ENCODE measurements at places on chromosomes 6 and 20.

DNA sequence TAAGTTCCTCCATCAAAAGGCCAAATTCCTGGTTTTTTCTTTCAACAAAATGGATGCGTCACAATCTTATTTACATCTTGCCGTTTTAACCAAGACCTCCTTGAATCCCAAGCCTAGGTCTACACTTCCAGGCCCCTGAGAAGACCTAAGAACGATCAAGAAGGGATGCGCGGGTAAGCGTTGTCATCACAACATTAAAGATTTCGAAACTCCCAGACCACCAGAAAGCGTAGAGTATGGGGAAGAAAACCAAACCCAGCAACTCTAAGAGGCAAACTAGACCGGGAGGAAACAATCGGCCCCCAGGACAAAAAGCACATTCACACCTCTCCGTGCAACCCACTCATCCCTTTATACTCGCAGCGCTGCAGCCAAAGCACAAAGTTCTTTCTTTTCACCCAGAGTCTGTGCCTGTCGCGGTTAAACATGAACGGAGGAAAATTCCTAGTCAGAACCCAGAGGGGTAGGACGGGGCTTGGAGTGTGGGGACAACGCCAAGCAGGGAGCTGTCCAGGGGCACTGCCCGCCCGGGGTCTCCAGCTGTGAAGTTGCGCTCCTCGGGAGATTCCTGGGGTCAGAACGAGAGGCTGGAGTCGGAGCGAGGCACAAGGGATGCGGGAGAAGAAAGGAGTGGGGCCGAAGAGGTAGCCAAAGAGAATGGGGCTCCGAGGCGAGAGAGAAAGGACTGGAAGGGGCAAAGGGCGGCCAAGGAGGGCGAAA is 725 bp downstream of the OSER1 start:
- peak; percentile 28 for DNase-seq

- no peak for DNase-seq
Observed at GRCh38 chr6:148157841-148158240, 184.8 kb upstream of the SASH1 start.

DNA sequence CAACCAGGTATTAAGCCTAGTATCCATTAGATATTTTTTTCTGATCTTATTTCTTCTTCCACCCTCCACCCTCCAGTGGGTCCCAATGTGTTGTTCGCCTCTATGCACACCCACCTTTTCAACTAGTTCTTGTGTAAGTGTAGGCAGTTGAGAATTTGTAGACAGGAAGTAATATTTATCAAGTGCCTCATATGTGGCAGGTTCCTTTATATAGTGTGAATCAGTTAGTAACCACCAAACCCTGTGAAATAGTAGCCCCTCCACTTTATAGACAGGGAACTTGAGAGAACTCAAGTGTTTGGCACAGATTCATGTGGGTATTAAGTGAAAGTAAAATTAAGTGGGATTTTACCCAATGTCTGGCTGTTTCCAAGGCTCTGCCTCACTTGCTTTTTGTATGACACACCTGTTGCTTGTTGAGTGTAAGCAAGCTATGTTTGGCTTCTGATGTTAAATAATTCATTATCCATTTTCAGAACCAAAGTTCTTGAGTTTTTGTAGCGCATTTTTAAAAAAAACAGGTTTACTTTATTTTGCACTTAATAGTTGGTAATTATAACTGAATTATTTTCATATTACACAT is 24.8 kb downstream of the AFDN start:
- DNase-seq: no peak

GRCh38 chr6:34526992-34527728 is 29.0 kb downstream of the SPDEF start:
- peak; percentile 96 for DNase-seq

DNA sequence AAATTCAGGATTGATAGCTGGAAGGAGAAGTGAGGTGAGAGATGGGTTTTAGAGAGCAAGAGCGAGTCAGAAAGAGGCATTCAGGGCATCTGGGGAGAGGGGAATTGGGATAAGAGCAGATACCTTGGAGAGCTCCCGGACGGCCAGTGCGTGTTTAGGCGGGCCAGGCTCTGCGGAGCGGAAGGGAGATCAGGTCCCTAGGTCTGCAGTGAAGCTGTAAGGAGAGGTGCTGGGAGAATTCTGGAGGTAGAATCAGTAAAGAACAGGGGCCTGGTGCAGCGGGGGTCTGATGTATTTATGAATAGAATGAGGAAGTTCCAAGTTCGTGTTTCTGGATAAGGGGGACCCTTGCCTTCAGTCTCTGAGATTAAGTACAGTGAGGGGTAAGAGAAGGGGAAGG is 47.4 kb upstream of the FAM83D start:
- DNase-seq: no peak

DNA sequence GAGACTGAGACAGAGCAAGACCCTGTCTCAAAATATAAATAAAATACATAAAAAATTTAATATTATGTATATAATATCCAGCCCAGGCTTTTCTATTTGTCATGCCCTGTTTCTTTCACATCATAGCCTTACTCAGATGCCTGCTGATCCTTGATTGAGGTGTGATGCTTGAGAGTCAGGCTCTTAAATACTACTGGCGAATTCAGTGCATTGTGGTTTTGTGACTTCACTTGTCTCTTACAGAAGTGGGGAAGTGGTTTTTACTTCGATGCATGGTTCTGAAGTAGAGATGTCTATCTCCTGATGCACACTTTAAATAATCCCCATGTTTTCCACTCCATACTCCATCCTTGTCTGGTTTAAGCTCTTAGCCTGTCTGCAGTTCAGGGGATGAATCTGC is 29.1 kb downstream of the ASXL1 start:
- peak; percentile 33 for DNase-seq

GRCh38 chr20:36252511-36252910 is 16.2 kb downstream of the AAR2 start:
- no peak for DNase-seq

- no peak for DNase-seq
Observed at GRCh38 chr20:1374246-1374645, 18.6 kb downstream of the FKBP1A start.

- DNase-seq: no peak
Observed at GRCh38 chr6:147970970-147971369, 371.7 kb upstream of the SASH1 start.

- no peak for DNase-seq
Observed at GRCh38 chr6:116876635-116877611, at the start of gene RFX6. Gene RFX6, plus strand, starts transcription at chr6:116877242. Its CDS starts 34 bp downstream, at chr6:116877276.

- DNase-seq: no peak
Observed at GRCh38 chr20:62203378-62204030, 16.6 kb downstream of the HRH3 start.

- DNase-seq: no peak
Observed at GRCh38 chr6:4041480-4041879, 37.5 kb downstream of the FAM217A start.

DNA sequence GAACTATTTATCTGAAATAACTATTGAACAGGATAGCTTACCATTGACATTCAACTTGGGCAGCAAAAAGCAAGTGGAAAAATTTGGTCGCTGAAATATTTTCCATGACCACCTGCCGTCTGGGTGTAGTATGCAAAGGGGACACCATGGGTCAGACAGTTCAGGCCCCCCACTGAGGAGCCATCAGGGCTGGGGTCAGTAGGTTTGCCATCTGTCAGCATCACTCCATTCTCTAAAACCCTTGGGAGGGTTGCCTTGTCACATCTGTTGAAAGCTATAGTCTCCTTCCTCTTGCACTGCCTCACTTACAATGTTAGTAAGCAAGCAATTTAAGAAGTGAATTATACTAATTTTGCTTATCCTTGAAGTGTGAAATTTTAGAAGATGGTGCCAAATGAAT is 44.9 kb downstream of the NRN1 start:
- no peak for DNase-seq

GRCh38 chr6:21188505-21189223 is 404.9 kb upstream of the SOX4 start:
- no peak for DNase-seq

DNA sequence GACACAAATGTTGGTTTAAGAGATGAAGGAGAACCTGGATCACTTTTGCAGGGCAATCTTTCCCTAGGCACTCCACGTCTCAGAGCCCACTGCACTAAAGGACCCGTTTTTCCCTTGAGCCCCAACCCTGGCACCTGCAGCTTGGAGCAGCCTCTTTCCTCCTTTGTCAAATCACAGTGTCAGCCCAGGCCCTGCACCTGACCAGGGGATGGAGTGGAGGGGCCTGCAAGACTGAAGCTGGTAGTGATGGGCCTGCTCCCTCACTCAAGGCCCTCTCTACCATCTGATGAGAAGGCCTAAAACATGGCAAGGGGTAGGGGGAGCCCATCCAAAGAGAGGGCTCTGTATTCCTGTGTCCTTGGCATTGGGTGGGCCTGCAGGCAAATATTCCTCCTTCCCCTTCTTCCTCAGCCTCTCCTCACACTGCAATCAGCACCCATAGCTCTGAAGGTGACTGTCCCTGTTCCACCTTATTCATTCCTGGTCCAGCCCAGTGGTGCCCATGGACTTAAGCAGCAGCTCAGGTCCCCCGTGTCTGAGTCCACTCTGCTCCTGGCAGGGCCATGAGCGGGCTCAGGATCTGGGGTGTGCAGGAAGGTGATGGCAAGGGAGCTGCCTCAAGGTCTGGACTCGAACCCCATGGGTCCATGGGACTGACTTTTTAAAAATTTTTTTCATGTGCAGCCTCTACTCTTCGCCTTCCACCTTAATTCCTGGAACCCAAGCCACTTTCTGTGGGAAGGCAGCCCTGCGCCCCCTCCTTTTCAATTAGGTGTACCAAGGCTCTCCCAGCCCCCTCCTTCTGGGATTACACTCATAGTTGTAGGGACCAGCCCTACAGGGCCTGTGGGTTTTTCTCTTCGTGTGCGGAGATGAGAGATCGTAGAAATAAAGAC is 6.7 kb downstream of the RAET1G start:
- DNase-seq: no peak

GRCh38 chr6:151358475-151358874 is 32.9 kb downstream of the ZBTB2 start:
- no peak for DNase-seq

DNA sequence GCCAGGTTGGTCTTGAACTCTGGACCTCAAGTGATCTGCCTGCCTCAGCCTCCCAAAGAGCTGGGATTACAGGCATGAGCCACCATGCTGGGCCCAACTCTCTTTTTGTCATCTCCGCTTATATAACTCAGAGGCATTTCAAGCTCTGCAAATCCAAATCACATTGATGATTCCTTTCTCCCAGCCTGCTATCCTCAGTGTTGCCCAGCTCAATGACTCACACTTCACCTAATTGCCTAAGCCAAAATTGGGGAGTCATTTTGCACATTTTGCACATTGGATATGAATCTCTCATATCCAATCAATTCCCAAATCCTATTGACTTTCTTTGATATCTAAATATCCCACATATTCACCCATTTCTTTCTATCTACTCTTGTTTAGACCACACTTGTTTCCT is 3.9 kb downstream of the UTRN start:
- DNase-seq: no peak

- DNase-seq: no peak
Observed at GRCh38 chr6:1326535-1327121, 14.7 kb downstream of the FOXQ1 start.

- DNase-seq: no peak
Observed at GRCh38 chr20:40565001-40565681, 123.9 kb downstream of the MAFB start.

GRCh38 chr20:20014659-20015058 is 2.5 kb upstream of the NAA20 start:
- no peak for DNase-seq

GRCh38 chr6:13302751-13303667 is 25.3 kb downstream of the TBC1D7 start:
- peak; percentile 61 for DNase-seq

- no peak for DNase-seq
Observed at GRCh38 chr6:29559524-29560287, at the start of gene UBD. Gene UBD, minus strand, starts transcription at chr6:29559732. Its CDS starts 31 bp downstream, at chr6:29559701.

GRCh38 chr6:79223611-79224404 is 10.7 kb downstream of the HMGN3 start:
- DNase-seq: no peak

DNA sequence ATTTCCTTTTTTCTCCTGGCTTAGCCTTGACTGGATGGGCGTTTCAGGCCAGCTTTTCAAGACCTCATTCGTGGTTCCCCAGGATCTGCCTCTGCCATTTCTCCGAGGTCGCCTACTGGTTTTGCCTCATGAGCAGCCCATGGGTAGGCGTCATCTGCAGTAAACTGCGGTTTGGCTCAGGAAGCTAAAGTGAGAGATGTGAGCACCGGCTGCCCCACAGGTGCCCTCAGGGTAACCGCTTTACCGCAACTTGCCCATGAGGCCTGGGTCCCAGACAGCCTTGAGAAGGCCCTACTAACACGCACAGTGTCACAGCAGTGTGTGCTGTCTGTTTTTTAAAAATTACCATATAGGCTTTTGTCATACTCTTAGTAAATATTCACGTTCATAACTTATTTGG is 53.4 kb upstream of the TBXT start:
- peak; percentile 29 for DNase-seq

- DNase-seq: no peak
Observed at GRCh38 chr20:34792687-34793363, 32.6 kb downstream of the NCOA6 start.

- DNase-seq: no peak
Observed at GRCh38 chr6:142030115-142030619, 102.6 kb upstream of the GJE1 start.

DNA sequence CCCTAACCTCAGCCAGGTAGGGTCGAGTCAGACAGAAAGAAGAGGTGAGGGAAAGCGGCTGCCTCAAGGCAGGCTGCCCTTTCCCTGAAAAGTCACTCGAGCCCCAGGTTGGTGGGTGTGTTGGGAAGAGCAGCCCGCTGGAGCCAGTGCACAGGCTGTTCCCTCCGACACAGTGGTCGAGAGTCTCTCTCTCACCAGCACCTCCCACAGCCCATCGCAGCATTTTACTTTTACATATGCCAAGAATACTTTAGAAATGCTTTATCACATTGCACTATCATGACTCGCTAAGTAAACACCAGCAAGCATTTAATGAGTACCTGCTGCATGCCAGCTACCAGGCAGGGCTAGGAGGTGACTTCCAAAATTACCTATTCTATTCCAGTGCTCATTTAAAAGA is 1.7 kb downstream of the PRPH2 start:
- DNase-seq: no peak

DNA sequence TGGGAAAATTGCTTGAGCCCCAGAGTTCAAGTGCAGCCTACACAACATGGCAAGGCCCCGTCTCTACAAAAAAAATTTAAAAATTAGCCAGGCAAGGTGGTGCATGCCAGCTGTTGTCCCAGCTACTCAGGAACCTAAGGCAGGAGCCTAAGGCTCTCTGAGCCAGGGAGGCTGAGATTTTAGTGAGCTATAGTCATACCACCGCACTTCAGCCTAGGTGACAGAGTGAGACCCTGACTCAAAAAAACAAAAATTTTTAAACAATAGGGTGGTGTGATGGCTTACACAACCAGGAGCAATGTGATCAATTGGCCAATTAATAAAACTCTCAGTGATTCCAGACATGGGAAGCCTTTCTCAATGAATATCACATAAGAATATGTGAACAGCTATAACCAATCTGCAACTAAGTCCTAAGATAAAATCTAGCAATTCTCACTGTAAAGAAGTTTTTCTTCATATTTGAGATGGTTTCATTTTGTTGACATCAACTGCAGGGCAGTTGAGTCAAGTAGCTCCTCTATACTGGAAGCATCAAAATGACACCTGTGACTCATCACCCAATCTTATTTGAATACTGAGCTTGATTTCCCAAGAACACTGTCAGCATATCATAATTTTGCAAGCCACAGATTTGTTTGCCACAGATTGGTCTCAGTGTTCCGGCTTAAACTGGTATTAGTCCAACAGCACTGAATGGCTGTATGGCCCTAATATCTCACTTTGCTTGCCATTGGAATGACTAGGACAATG is 169.0 kb upstream of the GJE1 start:
- no peak for DNase-seq

Data from stimulated activated CD4-positive, alpha-beta T cell treated with anti-CD3 and anti-CD28 coated beads, Interleukin-4, amount 100 ng/mL, for 24 hours (primary cell).